Motor neuron (in vitro differentiated cells): ENCODE measurements at places on chromosomes 2 and 18. TPM values are rescaled to one million over a fixed set of nuclear protein-coding genes. Genes with fewer than 3 reads are reported as not detected.

The MATN3 gene
- 0.69 and 0.78 TPM in 2 replicates for total RNA-seq

The AFF3 gene
- total RNA-seq: 1.5 and 1.7 TPM in 2 replicates

The ZNF804A gene
- 0.09 and 1.5 TPM in 2 replicates for total RNA-seq

The IL37 gene
- not detected in 2 replicates for total RNA-seq

The SLC19A3 gene
- 0.27 and 0.41 TPM in 2 replicates for total RNA-seq

The MRPL44 gene
- total RNA-seq: 45.1 and 45.3 TPM in 2 replicates

The LCT gene
- total RNA-seq: 0.31 and 0.42 TPM in 2 replicates

The SAG gene
- not detected in 2 replicates for total RNA-seq

The CGREF1 gene
- 7.4 and 8.2 TPM in 2 replicates for total RNA-seq

The PRKAG3 gene
- total RNA-seq: 0.16 TPM in 1 of 2 replicates, not detected in the other

The ANKRD30BL gene
- 0.07 and 0.22 TPM in 2 replicates for total RNA-seq

The COQ10B gene
- 66.0 and 70.1 TPM in 2 replicates for total RNA-seq

The MPP4 gene
- total RNA-seq: 0.11 and 0.25 TPM in 2 replicates

The GREB1 gene
- total RNA-seq: 73.6 and 78.6 TPM in 2 replicates
